ENCODE measurements at places on chromosomes 2 and 18.
A peak's percentile ranks its signal among the peaks of the same experiment; 100 is the strongest.

- DNase-seq, result no peak
These were observed 391.1 kb upstream of the MEX3C start for GRCh38 chr18:51588616-51589015.

DNA sequence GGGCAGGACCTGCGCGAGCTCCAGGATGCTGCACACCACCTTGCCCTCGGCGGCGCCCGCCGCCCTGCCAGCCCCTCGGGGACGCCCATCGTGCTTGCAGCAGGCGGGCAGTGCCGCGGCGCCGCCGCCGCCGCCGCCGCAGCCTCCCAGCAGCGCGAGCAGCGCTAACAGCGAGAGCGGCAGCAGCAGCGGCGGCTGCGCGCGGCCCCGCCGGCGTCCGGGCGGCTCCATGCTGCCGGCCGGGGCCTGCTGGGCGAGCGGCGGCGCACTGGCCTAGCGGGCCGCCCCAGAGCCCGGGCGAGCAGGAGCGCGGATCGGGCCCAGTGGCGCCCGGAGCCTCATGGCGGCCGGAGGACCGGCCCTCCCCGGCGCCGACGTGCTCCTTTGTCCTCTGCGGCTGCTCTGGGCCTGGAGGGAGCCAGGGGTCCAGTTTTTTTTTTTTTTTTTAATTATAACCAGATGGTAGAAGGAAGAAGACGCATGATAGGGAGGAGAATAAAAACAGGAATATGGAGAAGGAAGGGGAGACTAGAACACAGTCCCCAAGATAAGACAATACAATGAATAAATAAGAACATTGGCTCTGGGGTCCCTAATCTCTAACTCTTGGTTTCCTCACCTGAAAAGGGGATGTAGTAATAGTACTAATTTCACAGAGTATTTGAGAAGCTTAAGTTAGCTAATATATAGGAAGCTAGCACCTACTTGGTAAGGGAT, 17.1 kb upstream of the ANKRD62 start:
- peak; percentile 50 for DNase-seq

DNA sequence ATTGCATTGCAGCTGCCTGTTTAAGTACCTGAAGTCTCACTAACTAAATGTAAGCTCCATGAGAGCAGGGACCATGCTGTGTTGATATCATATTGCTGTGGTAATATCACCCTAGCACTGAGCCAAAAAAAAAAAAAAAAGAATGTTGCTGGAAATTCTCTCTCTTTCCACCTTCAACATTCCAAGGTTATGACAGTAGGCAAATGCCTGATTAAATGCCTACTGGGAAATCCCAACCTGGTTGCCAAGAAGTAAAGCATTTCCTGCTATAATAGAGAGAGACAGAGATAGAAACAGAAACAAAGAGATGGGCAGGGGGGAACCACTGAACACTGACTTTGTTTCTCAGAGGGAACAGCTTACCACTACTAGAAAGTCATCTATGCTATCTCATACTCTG, 1604.2 kb downstream of the LRP1B start:
- DNase-seq, result peak; percentile 38

DNA sequence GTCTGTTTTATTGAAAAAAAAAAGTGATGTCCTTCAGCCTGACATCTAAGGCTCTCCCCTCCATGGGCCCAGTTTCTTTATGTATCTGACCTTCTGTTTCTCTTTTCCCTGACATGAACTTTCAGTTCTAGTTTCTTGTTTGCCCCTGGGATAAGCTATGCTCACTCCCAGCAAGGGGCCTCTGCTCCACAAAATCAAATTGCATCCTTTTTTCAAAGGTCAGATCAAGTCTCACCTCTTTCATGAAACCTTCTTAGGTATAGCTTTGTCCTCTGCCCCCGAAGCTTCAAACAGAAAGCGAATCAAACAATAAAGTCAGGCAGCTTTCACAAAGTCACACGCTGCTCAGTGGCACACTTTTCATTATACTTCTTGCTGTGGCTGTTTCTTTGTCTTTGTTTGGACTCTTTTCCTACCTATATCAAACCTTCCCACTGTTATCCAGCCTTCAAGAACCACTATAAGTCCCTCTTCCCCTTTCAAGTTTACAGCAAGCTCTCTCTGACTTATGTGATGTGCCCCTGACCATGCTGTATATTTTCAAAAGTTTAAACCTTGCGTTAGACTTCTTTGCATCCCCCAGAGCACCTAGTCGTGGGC, 23.3 kb downstream of the MAP3K19 start:
- DNase-seq, result no peak

DNA sequence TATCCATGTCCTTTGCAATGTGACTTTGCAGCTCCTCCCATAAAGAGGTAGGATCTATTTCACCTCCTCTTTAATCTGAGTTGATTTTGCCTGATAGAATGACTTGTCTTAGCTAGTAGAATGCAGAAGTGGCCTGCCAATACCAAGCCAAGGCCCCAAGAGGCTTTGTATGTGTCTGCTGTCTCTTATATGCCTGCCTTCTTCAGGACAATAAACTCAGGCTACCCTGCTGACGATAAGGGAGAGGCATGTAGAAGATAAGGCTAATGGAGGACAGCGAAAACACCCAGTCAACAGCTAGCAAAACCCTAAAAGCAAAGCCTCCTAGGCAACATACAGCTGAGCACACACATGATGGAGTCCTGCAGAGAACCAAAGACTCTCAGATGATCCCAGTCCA, 1.8 kb upstream of the ZC3H8 start:
- DNase-seq, result no peak

DNA sequence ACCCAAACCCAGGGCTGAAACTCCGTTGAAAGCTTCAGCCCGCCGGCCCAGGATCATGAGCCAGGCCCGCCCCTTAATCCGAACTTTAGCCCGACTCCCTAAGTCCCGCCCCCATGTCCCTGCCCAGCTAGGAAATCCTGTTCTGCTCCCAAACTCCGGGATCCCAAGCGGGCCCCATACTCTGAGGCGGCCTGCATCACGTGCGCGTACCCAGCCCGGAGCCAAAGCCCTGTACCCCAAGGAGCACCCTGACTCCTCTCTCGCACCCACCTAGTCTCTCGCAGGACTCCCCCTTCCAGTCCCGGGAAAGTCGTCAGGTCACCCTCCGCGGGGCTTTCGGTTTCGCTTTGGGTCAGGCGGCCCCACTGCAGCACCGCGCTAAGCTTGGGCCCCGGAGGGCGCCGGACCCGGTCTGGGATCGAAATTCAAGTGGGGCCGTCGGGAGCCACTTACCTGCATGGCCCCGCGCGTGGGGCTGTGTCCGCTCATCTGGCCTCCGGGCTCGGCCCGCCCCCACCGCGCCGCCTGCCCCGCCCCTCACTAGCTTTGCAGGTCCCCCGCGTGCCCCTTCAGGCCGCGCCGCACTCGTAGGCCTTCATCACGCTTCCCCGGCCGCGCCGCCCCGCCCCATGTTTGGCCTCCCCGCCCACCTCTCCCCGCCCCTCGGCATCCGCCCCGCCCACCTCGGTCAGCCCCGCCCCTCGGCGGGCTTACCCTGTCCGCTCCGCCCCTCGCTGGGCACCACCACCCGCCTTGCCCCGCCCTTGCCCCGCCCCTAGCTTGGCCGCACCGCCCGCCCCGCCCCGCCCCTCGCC, at the start of gene DNPEP:
Gene DNPEP (minus strand): TSS at position 607 of the 815 bp plus-strand sequence. CDS start 118 bp downstream, at position 489.
- DNase-seq, result peak; percentile 93

DNA sequence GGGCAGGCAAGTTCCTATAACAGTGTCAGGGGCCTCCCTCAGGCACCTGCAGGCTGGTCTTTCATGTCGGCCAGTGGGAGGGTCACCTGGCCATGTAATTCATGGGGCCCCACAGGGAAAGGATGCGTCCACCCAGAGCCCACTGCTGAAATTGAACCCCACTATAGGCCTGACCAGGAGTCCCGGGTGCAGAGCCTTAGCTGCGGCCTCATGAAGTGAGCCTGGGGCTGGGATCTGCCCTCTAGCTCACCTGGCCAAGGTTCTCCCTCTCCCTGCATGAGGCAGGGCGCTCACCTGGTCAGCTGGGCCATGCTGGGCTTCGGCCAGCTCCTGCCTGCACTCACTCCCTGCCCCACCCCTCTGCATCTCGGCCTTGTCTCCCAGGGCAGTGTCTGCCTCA, 41.1 kb downstream of the C1QL2 start:
- no peak for DNase-seq

- DNase-seq, result no peak
These were observed 122.9 kb upstream of the SOX11 start for GRCh38 chr2:5569256-5569655.

- no peak for DNase-seq
These were observed 13.5 kb downstream of the ABCG8 start for GRCh38 chr2:43852196-43852730.

DNA sequence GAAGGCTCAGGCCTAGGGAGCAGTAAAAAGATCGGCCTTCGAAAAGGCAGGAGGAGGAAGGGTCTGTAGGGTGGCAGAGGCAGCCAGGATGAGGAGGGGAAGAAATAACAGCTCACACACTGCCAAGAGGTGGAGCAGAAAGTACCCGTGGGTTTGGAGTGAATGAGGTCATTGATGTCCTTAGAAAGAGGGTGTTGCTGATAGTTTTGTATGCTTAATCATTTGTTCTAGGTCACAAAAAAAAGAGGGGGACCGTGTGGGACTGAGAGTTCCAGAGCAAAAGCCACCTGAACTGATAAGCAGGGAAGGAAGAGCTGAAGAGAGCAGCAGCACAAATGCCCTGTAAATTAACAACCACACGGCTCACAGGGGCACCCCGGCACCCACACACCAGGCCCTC, 140.4 kb downstream of the FAM161A start:
- no peak for DNase-seq

GRCh38 chr2:62475172-62476011, 30.6 kb downstream of the TMEM17 start:
- DNase-seq, result peak; percentile 61

DNA sequence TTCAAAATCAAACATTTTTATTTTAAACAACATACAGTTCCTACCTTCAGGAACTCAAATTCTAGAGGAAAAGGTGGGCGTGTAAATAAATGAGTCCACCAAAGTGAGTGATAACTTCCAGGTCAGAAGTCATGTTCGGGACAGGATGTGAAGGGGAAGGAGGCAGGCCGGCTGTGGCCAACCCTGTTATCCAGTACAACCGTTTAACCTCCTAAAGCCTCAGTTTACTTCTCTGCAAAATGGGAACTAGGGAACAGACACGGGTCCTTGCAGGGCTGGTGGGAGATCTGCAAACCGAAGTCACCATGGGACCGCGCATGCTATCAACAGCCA, 373 bp downstream of the EIPR1 start:
- DNase-seq, result peak; percentile 42

- DNase-seq, result no peak
These were observed 149.9 kb upstream of the RAB6C start for GRCh38 chr2:129829588-129829987.

DNA sequence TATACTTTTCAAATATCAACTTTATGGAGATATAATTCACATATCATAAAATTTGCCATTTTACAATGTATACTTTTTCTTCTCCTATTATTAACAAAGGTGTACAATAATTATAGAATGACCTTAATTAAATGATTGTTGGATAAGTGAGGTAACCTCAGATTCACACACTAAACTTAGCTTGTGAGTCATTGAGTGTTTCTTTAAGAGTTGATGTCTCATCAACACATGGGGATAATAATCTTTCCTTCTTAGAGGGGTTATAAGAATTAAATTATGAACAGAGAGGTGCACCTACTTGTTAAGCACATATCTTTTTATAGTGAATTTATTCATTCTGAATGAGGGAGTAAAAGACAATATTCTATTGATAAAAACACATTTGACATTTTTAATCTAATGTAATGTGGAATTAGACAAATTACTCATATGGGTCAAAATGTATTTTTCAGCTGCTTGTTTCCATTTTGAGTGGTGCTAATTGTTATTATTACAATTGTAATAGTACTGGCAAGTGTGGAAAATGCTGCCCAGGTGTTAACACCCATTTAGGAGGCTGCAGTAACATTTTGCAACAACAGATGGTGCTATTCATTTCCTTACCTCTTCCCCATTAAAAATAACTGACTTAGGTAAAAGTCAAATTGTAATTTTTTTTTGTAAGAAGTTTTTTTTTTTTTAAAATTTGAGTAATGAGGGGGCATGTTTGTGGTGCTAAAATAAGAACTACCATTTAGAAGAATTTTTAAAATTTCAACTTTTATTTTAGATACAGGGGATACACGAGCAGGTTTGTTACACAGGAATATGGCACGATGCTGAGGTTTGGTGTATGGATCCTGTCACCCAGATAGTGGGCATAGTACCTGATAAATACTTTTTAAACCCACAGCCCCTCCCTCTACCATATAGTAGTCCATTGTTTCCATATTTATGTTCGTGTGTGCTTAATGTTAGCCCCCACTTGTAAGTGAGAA, 32.1 kb upstream of the DYNAP start:
- DNase-seq, result peak; percentile 2

- no peak for DNase-seq
These were observed 216.6 kb downstream of the HDAC4 start for GRCh38 chr2:239184179-239184578.

GRCh38 chr2:133040170-133040569, 370.2 kb upstream of the LYPD1 start:
- DNase-seq, result peak; percentile 51

DNA sequence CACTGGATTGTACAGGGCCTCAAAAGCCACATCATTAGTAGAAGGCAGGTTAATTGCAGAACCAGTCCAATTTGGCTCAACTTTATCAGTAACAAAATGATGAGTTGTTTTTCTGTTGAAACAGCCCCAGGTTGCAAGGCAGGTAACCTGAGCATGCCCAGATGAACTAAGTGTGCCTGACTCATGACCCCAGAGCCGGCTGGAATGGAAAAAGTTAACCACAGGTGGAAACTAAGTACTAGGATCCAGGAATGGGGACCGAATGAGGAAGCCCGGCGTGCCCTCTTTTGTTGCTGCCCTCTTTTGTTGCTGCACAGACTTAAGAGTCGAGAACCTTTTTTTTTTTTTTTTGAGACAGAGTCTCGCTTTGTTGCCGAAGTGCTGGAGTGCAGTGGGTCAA, 79.5 kb upstream of the YWHAQ start:
- DNase-seq, result no peak

Data from fibroblast of skin of scalp (primary cell).